ENCODE measurements at places on chromosomes 3 and 15.

DNA sequence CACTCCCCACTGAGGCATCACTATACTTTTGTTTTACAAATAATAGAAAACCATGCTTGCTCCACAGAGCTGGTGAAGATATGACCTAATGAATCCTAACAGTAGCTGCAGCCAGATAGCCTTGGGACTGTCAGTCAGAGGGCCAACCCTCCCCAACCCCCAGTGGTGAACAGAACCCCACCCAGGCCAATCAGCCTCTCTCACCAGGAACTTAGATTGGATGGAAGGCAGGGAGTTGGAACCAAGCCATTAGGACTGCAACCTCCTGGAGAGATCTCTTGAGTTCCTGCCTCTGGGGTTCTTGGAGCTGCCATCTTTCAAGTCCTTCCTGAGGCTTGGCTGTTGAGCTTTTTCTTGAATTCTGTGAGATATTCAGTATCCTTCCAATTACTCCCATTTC lies 3.0 kb upstream of the MRPS22 start:
- no peak for DNase-seq

DNA sequence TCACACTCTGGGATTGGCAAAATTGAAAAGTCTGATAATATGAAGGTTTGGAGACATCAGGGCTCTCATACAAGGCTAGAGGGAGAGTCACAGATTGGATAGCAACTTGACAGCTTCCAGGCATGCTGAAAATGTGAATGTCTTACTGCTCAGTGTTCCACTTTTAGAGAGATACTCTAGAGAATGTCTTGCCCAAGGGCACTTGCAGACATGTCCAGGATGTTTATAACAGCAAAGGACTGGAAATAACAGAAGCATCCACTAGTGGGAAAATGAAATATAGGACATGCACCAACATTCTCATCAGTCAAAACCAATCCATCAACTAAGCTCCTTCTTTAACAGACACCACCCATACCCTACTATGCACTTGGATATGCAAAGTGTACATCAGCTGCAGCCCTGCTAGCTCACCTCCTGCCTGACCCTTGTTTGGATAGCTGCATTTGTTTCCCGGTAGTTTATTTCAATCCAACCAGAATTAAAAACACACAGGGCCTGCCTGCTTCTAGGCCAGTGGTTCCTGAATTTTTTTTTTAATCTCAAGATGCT lies 101.6 kb upstream of the ARHGEF3 start:
- no peak for DNase-seq

GRCh38 chr15:66779331-66780009 lies 77.4 kb downstream of the SMAD6 start:
- no peak for DNase-seq

DNA sequence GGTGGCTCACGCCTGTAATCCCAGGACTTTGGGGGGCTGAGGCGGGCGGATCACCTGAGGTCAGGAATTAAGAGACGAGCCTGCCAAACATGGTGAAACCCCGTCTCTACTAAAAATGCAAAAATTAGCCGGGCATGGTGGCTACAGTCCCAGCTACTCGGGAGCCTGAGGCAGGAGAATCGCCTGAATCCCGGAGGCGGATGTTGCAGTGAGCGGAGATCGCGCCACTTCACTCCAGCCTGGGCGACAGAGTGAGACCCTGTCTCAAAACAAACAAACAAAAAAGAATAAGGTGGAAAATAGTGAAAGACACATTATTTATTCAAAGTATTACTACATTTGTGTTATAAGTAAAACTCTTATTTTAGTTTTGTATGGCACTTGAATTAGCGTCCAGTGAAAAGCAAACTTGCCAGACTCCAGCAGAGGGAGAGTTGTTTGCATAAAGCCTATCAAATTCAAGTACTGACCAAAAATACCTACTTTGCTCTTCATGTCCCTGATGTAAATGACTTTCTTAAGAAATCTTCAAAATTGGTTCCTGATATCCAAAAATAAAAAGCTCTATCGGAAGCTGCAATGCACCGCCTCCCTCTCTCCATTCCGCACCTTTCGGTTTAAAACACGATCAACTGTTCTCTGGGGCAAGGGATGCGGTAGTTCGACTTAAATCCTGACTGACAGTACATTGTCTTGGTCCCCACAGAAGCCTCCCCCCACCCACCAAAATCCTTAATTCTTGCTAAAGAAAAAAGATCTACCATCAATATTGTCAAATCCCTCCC lies 1.2 kb downstream of the TRPM7 start:
- no peak for DNase-seq

DNA sequence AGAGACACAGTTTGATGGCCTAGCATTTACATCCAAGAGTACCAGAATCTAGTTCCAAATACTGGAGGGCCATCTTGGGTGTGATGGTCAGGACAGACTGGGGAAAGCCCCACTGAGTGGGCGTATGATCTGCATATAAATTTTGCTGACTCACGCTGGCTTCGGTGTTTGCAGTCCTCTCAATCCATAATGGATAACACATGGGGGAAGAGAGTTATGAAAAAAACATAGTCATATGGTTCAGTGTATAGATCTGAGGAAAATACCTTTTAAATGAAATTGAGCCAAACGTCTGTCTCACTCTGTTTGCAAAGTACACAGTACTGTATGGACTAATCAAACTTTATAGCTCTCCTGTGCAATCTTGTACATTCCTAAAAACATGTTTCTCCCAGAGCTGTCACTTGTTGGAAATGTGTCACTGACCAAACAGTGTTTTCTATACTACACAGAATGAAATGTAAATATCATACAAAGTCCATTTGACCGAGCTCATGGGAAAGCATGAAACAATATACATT lies 125.3 kb upstream of the THBS1 start:
- no peak for DNase-seq

- DNase-seq: no peak
Measured at GRCh38 chr3:156378871-156379270, 176.0 kb downstream of the SSR3 start.

DNA sequence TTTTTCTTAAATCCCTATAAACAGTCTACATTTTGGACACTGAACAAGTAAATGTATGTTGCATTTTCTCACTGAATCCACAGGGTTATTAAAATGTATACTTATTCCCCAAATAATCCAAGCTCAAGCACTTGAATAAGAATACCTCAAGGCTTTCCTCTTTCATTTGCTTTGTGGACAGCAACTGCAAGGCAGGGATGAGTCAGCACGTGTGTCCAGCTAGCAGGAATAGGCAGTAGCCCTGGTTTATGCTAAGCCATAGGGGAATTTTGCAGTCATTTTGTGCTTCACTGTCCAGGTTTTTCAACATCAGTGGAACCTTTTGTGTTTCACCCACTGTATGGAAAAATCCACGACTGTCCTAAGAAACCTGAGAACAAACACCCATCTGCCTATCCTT lies 96.7 kb upstream of the KCNMB2 start:
- no peak for DNase-seq

DNA sequence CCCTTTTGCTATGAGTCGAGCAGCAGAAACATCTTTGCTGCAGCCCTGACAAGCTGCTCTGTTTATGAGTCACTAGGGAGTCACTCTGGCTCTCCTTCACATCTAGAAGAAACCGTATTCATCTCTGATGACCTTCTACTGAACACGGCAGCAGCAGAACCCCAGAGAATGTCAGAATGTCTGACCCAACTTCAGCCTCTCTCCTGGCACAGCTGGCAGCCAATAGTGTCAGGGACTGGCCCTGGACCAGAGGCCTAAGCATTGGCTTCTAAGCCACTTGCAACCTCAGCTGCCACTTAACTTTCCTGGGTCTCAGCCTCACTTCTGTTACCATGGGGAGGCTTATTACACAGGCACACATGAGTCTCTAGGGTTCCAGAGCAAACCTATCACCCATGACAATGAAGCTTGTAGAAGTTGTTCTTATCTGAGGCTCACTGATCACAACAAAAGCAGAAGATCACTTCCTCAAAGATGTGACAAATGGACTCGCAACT lies 184.1 kb upstream of the TLE3 start:
- no peak for DNase-seq

DNA sequence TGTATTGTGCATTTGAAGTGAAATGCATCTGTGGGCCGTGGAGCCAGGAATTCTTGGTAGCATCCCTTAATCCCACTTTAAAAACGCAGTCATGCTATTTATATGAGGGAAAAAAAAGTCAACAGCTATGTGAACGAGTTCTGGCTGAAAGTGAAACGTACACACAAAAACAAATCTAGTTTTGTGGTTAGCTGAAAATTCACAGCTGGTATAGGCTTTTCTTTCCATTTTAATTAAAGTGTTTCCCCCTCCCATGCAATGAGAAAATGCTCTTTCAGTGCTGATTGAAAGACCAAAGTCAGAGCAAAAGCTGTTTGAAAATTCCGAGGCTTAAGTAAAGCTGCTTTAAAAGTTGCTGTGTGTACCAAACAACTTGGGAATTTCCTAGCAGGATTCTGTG lies 297.4 kb downstream of the PLCL2 start:
- DNase-seq: no peak
